ENCODE measurements at places on chromosomes 11 and 22.

- DNase-seq = no peak
Measured at GRCh38 chr22:35835267-35835997, 117.8 kb downstream of the APOL5 start.

GRCh38 chr11:83914995-83915394 lies 628.8 kb upstream of the CCDC90B start:
- DNase-seq = no peak

DNA sequence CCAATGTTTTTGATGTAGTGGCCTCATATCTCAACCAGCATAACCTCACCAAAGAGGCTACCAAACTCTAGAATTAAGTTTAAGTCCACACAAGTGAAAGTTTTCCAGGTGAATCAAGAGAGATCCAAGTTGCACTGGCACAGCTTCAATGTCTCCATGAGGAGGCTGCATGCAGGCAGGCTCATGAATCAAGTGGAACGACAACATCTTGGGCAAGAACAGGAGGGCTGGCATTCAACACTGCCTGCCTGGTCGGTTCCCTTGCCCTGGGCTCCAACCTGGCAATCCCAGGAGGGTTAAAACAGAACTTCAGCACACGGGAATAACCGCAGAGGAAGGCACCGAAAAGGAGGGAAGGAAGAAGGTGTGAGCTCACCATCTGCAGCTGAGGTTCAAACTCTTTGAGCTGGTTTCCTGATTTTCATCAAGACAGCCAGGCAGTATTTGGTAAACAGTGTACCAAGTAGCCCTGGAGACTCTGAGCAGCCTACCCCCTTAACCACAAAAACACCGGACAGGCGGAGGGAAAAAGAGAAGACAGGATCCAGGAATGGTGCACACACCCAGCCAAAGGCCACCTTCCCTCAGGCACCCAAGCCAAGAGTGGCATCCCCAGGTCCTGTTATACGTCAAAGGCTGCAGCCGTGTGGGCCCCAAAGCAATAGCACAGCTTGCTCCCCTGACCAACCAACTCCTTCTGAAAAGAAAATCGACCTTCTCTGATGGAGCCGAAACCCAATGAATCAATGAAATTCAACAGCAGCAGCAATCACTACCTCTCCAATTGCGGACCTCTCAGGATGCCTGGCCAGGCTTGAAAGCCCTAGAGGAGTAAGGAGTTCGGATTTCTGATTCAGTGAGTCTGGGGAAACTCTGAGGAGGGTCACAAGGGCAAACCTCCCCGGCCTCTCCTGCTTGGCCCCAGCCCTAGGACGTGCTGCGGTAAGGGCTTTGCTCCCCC lies 1.3 kb downstream of the PACSIN2 start:
- DNase-seq = peak; percentile 31

DNA sequence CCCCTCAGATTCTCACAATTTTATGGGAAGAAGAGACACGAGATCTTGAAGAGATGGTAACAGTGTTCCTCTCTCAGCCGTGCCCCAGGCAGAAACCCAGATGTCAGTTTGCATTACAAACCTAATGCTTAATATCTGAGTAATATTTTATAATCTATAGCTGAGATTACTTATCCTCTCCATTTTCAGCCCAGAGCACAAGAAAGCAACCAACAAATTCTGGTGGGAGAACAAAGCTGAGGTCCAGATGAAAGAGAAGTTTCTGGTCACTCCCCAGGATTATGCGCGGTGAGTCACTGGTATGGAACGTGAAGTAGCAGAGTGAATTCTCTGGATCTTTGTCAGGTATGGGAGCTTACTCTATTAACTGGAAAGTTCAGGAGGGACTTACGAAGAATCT lies 884 bp downstream of the CENATAC start:
- no peak for DNase-seq

DNA sequence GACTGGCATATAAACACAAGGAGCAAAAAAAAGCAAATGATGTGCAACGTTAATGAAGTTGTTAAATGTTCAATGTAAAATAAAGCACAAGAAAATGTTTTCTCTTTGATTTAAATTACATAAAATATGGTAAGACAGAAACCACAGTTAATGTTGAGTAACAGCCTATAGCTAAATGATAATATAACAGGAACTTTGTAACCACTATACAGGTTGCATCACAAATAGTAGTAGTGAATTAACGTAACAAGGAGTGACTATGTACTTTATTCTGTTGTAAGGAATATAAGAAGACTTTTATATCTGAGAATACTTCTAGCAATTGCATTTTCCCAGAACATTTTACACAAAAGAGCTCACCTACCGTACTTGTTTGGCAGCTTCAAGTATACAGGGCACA lies 16.9 kb downstream of the SAAL1 start:
- DNase-seq = no peak

GRCh38 chr11:126443120-126443519 lies 87.6 kb downstream of the ST3GAL4 start:
- DNase-seq = no peak

- DNase-seq = peak; percentile 85
Measured at GRCh38 chr22:36757668-36758211, 18.2 kb downstream of the IFT27 start.

- no peak for DNase-seq
Measured at GRCh38 chr11:4025967-4026324, 68.7 kb upstream of the RRM1 start.

GRCh38 chr11:96293598-96294021 lies 49.4 kb downstream of the MAML2 start:
- no peak for DNase-seq

DNA sequence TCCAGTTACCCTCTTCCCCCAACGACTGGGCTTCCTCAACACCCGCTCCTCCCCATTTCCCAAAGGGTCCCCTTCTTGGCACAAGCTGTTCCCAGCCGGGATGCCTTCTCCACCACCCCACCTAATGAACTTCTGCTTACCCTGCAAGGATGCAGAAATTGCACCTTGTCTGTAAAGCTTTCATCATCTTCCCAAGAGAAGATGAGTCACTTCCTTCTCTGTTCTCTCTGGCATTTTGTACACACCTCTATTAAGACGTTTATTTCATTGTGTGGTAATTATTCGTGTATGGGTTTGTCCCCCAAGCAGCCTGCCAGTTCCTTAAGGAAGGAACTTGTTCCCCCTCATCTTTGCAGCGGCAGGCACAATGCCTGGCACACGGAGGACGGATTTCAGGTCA lies 351.1 kb downstream of the CADM1 start:
- DNase-seq = no peak

- no peak for DNase-seq
Measured at GRCh38 chr11:35047179-35047578, 91.8 kb upstream of the CD44 start.

- peak; percentile 59 for DNase-seq
Measured at GRCh38 chr22:46537225-46537945, at the start of gene CELSR1. Gene CELSR1 (minus strand): TSS chr22:46537620. CDS start chr22:46537170, 450 bp downstream.

- no peak for DNase-seq
Measured at GRCh38 chr11:46382646-46383403, 1.4 kb downstream of the MDK start.

DNA sequence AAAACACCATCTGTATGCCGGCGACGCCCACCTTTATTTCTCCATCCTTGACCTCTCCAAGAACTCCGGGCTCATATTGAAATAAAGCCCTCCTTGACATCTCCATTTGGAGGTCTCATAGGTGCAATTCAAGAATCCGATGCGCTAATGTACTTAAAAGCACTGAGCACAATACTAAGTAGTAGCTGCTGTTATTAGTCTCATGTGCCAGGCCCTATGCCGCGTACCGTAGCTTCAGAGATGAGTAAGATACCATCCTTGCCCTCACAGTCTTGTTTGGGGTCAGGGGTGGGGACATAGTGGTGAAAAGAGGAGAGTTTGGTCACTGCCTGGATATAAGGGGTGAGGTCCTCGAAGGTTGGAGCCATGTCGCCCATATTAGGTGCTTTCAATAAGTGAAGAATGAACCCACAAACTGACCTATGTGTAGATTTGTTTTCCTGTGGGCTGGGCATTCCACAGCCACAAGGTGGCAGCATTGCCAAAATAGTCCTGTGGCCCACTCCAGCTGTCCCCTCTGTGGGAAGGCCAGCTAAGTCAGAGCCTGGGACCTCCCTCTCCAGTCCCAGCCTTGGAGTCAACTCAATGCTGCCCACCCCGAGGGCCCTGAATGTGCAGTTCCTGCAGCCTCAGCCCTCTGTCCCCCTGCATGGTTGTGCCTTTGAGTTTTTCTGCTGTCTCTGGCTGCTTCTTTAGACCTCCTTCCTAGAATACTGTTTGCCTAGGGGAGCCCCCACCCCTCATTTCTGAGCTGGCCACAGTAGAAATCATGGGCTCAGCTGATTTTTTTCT lies 6.5 kb downstream of the DCPS start:
- peak; percentile 86 for DNase-seq

DNA sequence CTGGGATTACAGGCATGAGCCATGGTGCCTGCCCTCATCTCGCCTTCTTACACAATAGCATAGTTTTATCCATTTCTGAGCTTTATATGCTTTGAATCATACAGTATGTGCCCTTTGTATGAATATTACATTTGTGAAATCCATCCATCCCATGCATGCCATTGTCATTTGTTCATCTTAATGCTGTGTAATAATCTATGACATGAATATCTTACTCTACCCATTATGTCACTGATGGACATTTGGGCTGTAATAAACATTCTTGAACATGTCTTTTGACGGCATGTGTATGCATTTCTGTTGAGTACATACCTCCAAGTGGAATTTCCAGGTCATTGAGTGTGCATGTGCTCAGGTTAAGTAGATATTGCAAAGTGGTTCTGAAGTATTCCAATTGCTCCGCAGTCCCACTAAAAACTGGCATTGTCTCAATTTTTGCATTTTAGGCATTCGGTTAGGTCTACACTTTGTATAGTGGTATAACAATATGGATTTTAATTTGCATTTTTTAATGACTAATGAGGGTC lies 339.3 kb upstream of the SYN3 start:
- no peak for DNase-seq

GRCh38 chr11:8103909-8104308 lies 22.9 kb downstream of the TUB start:
- DNase-seq = no peak

GRCh38 chr11:17428261-17428660 lies 39.8 kb upstream of the KCNJ11 start:
- DNase-seq = no peak

Measured in left ventricle myocardium superior (tissue), 1 donor.